Activated CD8-positive, alpha-beta memory T cell treated with anti-CD3 and anti-CD28 coated beads for 48 hours (primary cell): ENCODE measurements at places on chromosomes 7 and 10.

DNA sequence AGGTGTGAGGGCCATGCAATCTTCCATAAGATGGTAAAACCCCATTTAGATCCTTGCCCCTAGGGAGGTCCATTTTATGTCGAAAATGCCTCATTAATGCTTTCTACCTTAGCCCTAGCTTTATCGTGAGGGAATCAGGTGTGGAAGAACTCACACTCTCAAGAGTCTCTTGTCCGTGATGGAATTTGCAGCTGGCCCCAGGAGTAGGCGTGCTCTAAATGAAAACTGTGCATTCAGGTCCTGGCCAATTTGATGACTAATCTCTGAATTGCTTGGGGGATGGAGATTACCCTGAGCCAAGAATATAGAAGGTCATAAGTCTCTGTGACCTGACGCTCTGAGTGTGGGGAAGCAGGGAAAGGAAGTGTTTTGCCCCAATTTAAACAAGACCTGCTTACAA is 6.6 kb downstream of the C10orf90 start:
- no peak for DNase-seq

GRCh38 chr10:122142641-122143237 is 128.4 kb upstream of the BTBD16 start:
- DNase-seq: no peak

DNA sequence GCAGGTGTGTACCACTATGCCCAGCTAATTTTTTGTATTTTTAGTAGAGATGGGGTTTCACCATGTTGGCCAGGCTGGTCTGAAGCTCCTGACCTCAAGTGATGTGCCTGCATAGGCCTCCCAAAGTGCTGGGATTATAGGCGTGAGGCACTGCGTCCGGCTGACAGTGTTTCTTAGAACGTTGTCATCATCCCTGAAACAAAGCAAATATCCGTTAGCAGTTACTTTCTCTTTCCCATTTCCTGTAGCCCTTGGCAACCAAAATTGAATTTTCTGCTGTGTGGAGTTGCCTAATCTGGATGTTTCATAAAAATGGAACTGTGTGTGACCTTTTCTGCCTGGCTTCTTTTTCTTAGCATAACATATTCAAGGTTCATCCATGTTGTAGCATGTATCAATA is 22.4 kb downstream of the ZNF33A start:
- DNase-seq: no peak

DNA sequence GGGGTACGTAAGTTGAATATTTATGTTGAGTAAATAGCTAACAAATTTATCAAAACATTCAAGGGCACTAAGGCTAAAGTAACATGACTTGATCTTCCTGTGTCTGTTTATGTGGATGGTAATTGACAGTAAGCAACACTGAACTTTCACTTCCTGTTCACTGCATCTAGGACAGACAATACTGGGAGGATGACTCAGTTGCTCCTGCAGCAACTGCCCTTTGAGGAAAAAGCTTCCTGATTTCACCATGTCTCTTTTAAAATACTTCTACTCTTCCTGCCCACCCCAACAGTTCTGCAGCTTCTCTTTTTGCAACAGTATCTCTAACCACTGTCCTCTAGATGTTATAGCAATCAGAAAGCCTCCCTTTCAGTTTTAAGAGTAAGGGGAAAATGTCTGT is 76.6 kb upstream of the HGF start:
- DNase-seq: no peak

DNA sequence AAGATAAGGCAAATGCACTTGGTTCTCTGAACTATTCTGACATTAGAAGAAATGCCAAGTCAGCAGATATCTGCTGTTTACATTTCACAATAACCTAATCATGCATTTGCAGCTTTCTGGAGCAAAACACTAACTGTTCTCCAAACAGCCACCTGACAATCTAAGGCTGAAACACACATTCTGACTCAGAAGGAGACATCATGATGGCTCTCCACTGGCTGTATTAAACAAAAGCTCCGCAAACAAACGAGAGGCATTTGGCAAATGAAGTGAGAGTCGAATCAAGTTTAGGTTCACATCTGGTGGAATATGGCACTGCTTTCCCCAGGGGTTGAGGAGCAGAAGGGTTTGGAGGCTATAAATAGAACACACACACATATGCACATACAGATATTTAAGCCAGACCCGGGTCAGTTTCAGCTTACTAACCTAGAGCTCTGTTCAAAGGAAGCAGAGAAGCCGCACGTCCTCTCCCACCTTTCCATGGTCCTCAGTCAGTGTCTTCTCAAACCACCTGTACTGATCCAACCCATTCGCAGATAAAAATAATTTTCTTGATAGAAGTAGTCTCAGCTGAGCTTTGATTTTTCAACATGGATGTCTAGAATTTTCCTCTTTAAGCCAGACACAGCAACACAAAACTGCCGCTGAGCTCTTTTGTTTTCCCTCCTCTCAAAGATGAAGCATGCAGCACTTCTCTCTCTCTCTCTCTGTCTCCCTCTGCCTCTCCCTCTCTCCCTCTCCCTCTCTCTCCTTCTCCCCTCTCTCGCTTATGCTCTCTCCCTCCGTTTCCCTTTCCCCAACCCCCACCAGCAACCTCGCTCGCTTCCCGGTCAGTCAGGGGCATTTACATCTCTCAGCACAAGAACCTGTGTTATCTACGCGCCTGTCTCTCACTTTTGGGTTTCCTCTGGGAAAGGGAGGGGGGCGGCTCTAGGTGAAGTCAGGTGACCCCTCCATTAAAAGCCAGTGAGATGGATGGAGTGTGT is 682.8 kb downstream of the MAGI2 start:
- no peak for DNase-seq

- DNase-seq: no peak
These were observed 104.9 kb downstream of the KMT2E start for GRCh38 chr7:105118612-105119600.

DNA sequence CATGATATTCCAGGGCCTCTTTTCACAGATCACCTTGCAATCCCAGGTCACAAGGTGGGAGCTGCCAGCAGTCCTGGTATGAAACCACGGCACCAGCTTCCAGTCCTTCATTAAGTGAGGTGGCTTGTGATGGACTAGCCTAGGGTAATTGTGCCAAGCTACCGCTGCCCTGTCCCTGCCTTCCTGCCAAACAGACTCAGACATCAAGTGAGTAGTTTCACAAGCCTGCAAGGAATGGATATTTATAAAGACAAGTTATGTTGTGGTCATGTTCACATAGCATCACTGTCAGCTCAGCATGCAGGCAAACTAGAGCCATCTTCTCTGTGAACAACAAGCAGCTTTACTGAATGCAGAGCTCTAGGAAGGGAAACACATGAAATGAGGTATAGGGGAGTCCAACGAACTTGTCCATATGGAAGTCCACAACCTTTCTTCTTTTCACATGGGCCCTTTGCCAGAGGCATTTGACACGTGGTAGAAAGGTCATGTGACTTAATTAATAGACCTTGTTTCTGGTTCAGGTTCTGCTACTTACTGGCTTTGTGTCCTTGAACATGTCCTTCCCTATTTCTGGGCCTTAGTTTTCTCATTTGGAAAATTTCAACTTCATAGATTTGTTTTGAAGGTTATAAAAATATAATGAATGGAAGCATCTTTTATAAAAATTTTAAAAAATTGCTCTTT is 1061.2 kb downstream of the KCNMA1 start:
- DNase-seq: no peak

DNA sequence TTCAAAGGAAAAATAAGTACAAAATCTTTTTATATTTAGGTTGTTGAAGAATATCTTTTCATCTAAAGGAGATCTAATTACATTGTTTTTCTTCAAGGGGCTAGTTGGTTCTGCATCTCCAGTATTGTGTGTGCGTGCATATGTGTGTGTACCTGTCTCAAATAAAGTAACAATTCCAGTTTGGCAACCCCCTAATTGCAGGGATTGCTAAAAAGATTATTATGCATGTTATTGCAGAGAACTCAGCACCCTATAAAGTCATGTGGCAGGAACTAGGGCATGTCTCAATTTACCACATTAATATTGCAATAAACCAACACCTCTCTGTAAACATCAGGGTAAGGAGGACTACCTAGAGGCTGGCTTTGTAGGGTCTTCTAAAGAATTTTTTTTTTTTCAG is 37.0 kb downstream of the MRPS33 start:
- DNase-seq: no peak
